ENCODE measurements at places on chromosomes 11 and 22.

DNA sequence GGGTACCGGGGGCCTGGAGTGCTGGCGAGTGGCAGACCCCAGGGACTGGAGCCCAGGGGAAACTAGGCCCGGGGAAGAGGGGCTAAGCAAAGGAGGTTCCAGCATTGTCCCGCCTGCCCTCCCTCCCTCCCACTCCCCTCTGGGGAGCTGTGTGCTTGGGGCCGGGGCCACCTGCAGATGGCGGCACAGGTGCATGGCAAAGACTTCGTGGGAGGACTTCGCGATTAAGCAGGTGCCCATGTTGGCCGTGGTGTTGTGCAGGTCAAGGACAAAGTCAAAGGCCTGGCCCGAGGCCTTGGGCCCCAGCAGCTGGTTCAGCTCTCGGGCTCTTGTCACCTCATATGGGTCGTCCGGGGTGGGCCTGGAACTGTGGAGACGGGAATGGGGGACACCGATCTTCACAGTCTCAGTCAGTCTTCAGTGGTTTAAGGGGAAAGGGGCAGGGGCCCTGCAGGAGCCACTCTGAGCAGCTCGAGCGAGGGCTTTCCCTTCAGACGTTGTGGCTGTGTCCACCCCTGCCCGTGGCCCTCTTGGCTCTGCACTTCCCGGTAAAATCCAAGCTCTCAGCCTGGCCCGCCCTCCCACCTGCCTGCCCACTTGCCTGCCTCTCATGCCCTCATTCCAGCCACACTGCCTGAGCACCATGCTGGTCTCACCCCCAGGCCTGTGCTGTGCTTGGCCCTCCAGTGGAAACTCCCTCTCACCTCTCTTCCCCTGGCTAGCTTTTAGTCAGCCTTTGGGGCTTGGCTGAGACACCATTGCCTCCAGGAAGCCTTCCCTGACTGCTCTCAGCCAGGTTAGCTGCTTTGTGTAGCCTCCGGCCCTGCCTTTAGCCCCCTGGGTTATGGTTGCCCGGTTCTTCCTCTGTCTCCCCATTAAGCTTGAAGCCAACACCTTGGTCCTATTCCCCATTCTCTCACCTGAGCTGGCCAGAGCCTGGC, 4.7 kb downstream of the ACY3 start:
- DNase-seq, result no peak

GRCh38 chr11:112453601-112454577, 193.2 kb upstream of the PLET1 start:
- DNase-seq, result peak; percentile 32

GRCh38 chr11:27216270-27217149, 146.5 kb downstream of the CCDC34 start:
- DNase-seq, result no peak

GRCh38 chr11:70489276-70489675, 90.9 kb downstream of the CTTN start:
- no peak for DNase-seq

DNA sequence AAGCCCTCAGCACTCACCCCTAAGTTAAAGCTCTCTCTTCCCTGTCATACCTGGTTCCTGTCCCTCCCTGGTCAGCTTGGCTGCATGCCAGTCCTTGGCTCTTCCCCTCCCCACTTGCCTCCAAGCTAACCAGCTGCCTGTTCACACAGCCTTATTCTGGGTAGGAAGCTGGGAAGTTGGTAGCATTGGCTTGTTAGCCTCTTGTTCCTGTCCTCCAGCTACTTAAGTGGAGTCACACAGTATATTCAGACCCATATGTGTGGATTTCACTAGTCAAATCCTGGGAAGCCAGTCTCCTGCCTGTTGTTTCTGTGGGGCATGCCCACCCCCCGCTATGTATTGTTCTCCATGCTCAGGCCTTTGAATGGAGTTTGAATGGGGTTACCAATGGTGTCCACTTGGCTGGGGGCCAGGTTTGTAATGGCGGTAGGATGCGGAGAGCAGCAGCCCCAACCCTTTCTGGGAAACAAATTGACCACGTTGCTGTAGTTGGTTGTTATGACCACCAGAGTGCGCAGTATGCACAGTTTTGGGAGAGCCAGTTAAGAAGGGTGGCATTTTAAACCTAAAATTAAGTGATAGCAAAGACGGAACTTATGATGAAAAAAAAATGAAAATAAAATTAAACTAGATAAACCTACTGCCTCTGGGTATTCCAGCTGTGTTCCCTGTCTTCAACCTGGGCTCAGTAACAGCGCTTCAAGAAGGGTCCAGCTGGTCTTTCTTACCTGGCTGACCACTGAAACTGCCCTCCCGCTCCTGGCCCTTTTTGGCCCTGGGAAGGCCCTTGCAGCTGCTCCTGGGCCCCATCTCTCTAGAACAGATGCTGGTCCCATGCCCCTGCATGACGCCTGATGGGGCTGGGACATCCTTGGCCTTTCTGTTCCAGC, 10.7 kb upstream of the RPS3 start:
- peak; percentile 66 for DNase-seq

Measured in inflammatory macrophage treated with lipopolysaccharide for 4 hours (primary cell).